ENCODE measurements at places on chromosomes 7 and 10.

GRCh38 chr7:114720725-114721124, 201.2 kb upstream of the MDFIC start:
- DNase-seq, result no peak

DNA sequence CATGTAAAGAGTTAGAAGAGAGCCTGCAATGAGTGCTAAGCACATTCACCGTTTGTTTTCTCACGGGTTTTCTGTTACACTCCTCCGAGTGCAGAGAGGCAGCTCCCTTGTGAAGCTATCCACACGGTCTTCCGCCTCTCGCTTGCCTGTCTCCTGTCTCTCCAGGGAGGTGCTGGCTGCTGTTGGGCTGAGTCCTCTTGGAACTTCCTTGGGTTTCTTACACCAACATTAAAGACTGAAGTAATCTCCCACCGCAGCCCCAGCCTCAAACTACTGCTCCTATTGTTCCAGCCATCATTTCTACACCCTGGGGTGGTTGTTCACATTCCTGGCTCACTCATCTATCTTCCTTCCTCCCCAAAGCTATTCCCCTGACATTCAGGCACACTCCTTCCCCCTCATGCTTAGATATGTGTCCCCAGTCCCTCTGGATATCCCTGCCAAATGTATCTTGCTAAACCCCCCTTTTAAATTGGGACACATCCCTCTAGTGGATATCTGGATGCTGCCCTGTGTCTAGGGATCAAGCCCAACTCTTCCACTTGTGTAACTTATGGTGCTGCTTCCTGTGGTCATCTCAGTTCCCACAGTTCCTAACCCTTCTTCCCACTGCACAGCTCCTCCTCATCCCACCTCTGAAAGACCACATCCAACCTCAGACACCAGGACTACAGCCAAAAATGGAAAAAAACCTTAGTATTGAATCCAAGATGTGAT, 14.1 kb downstream of the ESYT2 start:
- no peak for DNase-seq

GRCh38 chr7:92735707-92736106, 100.7 kb downstream of the CDK6 start:
- DNase-seq, result no peak

DNA sequence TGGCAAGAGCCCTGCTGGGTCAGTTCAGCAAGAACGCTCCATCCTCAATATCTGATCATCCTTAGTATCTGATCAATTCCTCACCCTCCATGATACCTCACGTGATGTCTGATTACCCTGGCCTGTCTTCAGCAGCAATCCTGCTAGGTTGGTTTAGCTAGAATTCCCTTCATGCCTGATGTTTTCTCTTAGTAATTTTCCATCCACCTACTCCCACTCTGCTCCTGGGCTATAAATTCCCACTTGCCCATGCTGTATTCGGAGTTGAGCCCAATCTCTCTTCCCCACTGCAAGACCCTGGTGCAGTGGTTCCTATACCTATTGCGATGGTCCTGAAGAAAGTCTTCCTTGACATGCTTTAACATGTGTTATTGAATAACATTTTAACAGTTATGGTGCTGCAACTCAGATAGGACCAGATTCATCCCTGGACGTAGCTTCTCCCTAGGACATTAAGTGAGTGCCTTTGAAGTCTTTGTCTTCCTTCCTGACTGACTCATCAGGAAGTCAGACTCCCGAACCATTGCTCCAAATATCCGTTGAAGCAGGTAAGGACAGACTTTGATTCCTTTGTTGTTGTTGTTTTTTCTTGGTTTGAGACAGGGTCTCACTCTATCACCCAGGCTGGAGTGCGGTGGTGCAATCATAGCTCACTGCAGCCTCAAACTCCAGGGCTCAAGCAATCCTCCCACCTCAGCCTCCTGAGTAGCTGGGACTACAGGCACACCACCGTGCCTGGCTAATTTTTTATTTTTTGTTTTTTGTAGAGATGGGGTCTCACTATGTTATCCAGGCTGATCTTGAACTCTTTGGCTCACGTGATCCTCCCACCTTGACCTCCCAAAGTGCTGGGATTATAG, 29.4 kb upstream of the CLDN3 start:
- no peak for DNase-seq

- no peak for DNase-seq
Observed at GRCh38 chr7:115953592-115954255, 76.8 kb downstream of the TFEC start.

- no peak for DNase-seq
Observed at GRCh38 chr10:67977251-67977650, 92.8 kb downstream of the SIRT1 start.

GRCh38 chr10:76152186-76152585, 720.8 kb downstream of the LRMDA start:
- DNase-seq, result no peak

DNA sequence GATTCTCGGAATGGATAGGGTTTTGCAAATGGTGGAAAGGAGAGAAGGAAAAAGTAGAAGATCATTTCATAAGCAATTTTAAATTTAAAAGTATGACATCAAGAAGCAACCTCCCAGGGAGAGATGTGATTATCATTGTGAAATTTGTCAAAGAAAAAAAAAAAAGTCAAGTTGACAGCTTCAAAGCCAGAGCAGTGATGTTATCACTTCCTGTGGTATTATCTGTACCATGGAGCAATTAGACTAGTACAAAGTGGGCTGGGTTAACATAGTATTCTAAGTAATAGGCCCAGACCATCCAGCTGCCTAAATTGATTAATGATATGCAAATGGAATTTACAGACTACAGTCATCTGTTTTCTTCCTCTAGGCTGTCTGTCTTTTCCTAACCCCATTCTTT, 84.0 kb upstream of the NPY start:
- peak; percentile 3 for DNase-seq

DNA sequence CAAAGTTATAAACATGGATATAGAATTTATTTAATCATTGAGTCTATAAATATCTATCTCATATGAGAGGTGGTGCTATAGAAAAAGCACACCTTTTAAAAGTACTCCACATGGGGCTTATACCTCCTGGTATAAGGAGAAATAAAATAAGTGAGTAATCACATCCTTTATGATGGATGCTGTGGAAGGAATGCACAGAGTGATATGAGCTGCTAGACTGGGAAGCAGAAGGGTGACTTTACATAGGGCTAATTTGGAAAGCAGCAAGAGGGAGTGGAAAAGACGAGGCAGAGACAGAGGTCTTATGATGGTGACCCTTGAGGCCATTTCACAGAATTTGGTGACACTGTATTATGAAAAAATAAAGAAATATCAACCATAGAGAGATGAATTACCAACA, 59.4 kb upstream of the AHR start:
- no peak for DNase-seq

GRCh38 chr10:113228530-113228929, 278.5 kb downstream of the TCF7L2 start:
- DNase-seq, result no peak

DNA sequence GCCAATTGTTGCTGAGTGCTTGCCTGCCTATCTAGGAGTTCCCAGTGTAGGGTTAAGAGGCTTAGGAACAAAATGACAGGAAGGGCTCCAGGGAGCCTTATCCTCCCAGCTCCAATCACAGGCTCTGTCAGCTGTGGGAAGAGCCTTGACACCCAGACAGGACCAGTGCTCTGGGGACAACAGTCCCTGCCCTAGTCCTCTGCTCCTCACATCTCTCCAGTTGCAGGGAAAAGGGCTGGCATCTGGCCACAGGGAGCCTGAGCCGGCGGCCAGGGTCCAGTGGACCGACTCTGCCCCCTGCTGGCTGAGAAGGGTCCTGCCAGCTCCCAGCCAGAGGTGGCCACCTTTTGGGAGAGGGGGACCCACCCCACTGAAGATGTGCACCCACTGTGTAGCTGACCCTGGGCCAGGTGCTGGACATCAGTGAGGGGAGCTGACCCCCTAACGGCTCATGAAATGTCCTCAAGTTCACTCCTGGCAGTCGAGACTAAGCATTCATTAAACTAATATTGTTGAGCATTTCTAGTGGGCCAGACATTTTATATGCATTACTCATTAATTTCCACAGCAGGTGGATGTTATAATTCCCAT, 17.6 kb downstream of the DNAJB12 start:
- peak; percentile 71 for DNase-seq

GRCh38 chr10:98033515-98033914, 3.1 kb upstream of the CRTAC1 start:
- no peak for DNase-seq

DNA sequence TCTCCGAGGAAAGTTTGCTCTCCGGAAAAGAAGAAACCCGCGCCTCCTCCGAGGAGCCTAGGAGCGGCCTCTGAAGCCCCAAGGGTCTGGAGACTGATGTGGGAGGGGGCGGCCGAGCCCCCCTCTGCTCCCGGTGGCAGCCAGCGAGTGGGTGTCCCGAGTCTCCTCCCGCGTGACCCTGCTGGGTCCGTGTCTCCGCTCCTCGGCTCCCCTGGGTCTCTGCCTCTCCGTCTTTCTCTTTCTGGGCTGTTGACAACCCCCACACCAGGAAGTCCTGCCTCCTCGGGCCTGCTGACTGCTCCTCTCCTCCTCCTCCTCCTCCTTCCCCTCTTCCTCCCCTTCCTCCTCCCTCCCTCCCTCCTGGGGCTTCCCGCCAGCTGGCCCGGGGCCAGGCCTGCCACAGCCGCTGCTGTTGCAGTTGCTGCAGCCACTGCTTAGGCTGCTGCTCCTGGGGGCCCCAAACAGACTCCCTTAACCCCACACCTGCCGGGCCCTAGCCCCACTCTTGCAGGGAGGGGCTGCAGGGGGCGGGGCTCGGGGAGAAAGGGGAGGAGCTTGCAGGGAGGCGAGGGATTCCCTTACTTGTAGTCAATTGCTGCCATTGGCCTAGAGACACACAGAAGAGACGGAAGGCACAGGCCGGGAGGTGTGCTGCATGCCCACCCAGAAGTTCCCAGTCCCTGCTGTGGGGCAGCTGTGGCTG, at the start of gene TSC22D4:
TSC22D4 (minus strand) TSS at position 257 of the 703 bp plus-strand sequence. CDS start 1,176 bp downstream, outside the sequence.
- DNase-seq, result peak; percentile 95

DNA sequence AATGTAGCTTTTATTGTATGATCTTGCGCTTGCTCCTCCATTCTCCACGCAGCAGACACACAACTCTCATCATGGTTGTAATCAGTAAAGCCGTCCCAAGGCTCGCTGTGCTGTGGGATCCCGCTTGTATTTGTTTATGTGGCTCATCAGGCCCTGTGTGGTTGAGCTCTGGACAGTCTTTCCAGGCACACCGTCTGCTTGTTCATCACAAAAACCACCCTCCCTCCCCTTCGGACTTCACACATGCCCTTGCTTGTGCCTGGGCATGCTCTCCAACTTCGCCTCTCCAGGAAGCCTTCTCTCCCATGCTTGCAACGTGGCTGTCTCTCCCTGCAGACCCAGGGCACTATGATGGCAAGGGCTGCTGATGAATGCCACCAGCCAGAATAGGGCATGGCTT, 62.4 kb downstream of the HK1 start:
- no peak for DNase-seq

- peak; percentile 6 for DNase-seq
Observed at GRCh38 chr10:68153473-68154210, 44.4 kb downstream of the MYPN start.

GRCh38 chr10:85862771-85863170, 503.8 kb downstream of the GRID1 start:
- no peak for DNase-seq

- DNase-seq, result peak; percentile 30
Observed at GRCh38 chr10:128063736-128064107, 62.5 kb downstream of the MKI67 start.

GRCh38 chr10:6259153-6259552, 56.4 kb downstream of the PFKFB3 start:
- DNase-seq, result no peak

- no peak for DNase-seq
Observed at GRCh38 chr7:51315393-51316261, 982 bp downstream of the COBL start.

GRCh38 chr7:122316467-122317388, 12.2 kb upstream of the FEZF1 start:
- no peak for DNase-seq

DNA sequence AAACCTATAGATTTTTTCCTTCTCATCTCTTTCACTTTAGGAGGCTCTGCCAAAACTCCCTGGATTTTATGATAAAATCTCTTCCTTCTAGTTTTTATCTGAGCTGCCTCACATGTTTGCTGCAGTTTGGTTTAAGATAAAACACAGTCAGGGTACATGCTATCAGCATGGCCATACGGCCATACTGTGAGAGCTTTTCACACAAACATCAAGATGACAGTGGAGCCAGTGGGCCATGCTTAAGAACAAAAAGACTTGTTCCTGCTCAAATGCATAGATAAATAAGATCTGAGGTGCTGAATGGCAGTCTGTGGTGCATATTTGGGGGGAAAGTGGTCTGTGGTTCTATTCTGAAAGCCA, 91.0 kb downstream of the ELMO1 start:
- no peak for DNase-seq

DNA sequence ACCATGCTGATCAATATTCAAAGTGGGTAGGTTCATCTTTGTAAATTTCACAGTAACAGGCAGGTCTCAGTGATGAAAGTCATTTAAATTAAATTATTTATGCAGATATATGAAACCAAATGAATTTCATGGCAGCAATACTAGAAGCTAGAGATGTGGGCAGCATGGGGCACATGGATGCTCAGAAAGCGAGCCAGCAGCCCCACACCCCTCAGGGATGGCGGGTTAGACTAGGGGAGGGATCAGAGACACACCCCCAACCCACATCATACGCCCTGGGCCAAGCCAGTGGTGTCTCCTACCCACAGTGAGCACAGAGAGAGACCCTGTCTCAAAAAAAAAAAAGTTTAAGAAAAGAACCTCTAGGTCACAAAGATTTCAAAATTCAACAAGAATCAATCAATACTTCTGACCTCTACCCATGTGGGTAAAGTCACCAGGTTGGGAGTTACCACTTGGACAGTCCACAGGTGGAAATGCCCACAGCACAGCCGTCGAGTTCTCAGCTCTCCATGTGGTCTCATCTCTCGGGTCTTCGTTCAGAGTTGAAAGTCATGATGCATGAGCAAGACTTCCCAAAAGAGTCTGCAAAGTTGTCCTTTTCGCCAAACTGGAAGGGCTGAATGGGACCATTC, 79.3 kb upstream of the PPP2R2D start:
- DNase-seq, result no peak

- DNase-seq, result peak; percentile 53
Observed at GRCh38 chr7:139776486-139777132, 1.2 kb downstream of the HIPK2 start.

GRCh38 chr10:132699411-132700155, 86.4 kb downstream of the NKX6-2 start:
- DNase-seq, result no peak

DNA sequence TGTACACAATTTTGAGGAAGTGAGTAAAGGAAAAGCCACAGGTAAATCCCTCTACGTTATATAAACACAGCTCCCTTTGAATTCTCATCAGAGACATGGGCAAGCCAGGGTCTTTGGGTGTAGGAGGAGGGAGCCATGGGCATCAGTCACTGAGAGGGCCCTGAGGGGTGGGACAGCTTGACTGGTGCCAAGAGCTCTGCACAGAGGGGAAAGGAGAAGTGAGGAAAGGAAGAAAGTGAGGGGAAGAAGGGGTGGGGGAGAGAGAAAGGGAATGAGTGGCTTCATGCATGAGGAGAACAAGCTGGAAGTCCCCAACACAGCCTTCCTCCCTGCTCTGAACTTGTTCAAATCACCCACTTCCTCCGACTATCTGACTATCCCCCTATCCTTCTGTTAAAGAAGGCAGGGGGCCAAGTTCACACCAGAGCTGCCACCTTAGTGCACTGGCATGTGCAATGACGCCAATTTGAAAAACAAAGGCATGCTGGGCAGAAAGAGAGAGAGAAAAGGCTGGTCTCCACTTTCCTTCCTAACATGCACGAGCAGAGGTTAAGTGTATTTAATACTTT, 16.4 kb upstream of the RNF148 start:
- no peak for DNase-seq

- DNase-seq, result no peak
Observed at GRCh38 chr7:4017785-4018184, 664.3 kb upstream of the FOXK1 start.
